Glomerular endothelial cell (primary cell): ENCODE measurements at places on chromosomes 16 and 17. TPM values are rescaled to one million over a fixed set of nuclear protein-coding genes. Genes with fewer than 3 reads are reported as not detected.

- no peak for DNase-seq
These were observed 9.6 kb downstream of the ABHD15 start for GRCh38 chr17:29557085-29557738.

DNA sequence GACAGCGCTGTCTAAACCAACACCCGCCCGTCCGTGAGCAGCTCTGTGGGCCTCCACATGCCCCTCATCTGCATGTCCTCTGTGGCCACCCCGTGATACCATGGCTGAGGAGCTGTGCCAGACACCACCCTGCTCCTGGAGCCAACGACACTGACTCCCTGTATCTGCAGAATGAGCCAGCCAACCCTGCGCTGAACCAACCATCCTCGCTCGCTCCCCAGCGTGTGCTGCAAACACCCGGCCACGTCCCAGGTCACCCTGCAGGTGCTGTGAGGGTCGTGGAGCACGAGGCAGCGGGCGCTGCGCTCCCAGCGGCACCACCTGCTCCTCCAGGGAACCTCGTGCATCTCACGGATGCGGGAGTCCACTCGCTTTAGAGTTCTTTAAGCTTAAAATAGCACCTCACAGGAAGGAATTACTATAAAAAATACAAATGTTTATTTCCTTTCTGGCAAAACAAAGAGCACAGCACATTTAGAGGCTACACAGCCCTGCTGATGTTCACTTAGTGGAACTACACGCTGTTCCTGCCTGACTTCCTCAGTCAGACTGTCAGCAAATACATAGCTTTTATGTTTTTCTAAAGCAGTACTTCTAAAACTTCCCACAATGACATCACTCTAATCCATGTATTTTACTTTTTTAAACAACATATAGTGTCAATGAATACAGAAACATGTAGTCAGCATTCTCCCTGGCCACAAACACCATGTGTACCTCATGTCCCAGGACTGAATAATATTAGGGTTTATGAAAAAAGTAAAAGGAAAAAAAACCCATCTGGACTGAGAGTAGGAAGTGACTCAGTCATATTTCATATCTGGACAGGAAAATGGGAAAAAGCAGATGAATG lies 43.5 kb downstream of the MAP1LC3B start:
- DNase-seq = peak; percentile 82

- no peak for DNase-seq
These were observed 7.5 kb upstream of the ODF4 start for GRCh38 chr17:8332128-8332527.

- DNase-seq = no peak
These were observed 2.7 kb downstream of the PHKG2 start for GRCh38 chr16:30750876-30751465.

- peak; percentile 96 for DNase-seq
These were observed 83.5 kb upstream of the TNRC6A start for GRCh38 chr16:24645739-24646645.

GRCh38 chr17:73952082-73952479 lies 251.4 kb upstream of the RPL38 start:
- DNase-seq = no peak

DNA sequence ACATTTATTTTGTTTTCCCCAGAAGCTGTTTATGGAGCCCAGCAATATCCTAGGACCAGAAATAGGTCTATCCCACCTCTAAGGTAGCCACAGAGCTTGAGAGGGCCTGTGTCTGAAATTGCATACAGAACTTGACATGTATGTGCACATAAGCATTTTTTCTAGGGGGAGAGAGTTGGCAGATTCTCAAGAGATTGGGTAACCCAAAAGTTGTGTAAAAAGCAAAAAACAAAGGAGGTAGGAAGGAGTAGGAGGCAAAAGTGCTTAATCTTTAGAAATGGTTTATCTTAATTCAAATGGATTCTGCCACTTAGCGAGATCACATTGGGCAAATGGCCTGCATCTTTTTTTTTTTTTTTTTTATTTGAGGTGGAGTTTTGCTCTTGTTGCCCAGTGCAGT lies 3.5 kb downstream of the PLK1 start:
- no peak for DNase-seq

GRCh38 chr16:15887283-15887682 lies 1.1 kb downstream of the CEP20 start:
- no peak for DNase-seq

- DNase-seq = no peak
These were observed 270.1 kb downstream of the PHKB start for GRCh38 chr16:47731252-47731651.

DNA sequence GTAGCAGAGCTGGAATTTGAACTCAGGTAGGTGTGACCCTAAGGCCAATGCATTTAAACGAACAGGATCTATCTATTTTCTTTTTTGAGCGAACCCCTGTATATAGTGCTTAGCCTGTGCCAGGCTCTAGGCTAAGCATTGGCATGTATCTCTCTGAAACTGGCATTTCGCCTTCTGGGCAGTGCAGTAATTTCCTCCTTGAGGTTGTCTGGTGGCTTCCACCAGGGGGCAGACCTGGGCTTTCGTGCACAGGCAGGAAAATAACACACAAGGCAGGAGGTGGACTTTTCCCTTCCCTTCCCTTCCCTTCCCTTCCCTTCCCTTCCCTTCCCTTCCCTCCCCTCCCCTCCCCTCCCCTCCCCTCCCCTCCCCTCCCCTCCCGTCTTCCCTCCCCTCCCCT lies 34.4 kb upstream of the PRKCB start:
- peak; percentile 10 for DNase-seq

DNA sequence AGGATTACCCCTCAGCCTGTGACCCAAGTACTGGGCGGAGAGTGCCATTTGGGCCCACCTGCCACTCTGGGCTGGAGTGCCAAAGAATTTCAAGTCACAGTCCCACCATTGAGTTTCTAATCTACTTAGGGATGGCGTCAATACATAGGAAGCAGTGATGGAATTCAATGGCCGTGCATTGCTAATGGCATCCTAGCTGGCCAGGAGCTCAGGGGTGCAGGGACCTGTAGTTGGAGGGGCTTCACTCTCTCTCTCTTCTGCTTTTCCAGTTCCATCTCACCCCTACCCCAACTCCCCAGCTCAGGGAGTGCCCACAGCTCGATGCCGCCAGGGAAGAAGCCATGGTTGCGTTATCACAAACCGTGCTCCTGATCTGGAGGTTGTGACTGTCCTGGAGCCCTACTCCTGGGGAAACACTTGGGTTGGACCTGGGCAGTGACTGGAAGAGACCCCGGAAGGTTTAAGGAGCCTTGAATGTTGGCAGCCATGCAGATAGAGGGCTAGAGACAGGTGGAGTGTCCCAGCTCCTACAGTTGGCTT lies 2.4 kb downstream of the MMP15 start:
- no peak for DNase-seq

DNA sequence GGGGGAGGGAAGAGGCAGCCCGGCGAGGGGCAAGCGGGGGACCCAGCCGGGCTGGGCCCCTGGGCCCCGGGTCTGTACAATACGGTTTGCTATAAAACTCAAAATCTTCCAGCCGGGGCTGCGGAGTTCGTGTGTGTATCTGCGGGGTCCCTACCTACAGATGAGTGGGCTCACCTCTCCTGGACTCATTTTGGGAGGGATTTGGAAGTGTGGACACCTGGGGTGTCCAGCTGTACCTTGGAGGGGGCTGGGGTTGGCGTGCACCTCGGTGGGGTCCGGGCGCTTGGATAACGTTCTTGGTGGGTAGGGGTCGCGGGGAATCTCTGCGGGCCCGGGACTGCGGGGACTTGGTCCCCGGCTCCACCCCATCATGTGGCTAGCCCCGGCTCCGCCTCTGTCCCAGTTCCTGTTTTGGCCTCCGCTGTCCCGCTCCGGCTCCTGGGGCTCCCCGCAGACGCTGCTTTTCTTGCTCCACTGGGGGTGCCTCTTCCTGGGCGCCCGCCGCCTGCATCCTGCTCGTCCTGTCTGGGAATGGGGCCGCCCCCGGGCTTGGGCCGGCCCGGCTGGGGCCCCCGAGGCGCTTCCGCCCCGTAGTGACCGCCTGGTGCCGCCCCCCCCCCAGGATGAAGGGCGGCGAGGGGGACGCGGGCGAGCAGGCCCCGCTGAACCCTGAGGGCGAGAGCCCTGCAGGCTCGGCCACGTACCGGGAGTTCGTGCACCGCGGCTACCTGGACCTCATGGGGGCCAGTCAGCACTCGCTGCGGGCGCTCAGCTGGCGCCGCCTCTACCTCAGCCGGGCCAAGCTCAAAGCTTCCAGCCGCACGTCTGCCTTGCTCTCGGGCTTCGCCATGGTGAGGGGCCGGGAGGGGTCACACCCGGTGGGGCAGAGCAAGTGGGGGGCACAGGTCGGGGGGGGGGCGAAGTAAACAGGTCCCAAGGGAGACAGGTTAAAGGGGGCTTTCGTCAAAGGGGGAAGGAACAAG lies at the start of gene ORAI3:
Gene ORAI3 (plus strand): TSS at position 402 of the 983 bp plus-strand sequence. CDS start 222 bp downstream, at position 624.
- no peak for DNase-seq

DNA sequence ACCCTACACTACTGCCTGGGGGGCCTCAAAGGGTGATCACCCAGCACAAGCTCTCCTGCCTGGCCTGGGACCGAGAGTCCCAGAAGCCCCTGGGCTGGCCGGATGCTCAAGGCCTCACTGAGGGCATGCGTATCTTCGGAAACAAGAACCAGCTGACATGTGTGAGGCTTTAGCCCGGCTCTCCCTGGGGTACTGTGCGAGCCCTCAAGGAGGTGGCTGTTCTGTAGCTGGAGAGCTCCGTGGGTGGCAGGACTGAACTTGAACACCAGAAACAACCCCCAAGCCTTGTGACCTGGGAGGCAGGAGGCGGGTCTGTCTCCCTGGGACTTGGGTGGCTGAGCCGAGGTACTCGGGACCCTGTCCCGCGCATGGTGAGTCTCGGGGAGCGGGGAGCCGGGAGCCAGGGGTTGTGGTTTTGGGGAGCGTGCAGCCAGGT lies 7.0 kb downstream of the DPEP1 start:
- no peak for DNase-seq

- DNase-seq = no peak
These were observed 33.1 kb downstream of the CNGB1 start for GRCh38 chr16:57937861-57938260.

GRCh38 chr17:77772461-77772897 lies 186.0 kb upstream of the TNRC6C start:
- no peak for DNase-seq

DNA sequence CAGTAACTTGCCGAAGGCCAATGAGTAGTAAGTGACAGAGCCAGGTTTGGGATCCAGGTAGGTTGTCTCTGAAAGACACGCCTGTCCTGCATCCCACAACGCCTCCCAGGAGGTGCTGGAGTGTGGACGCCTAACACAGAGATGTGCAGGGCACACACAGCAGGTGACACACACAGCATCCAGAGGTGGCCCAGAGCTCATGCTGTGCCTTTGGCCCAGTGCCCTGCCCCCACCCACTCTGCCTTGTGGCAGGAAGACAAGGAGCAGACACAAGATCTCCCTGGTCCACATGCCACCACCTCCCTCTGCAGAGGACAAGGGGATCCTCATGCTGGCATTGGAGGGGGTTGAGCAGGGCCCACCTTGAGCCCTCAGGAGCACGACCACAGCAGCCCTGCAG lies 14.7 kb upstream of the STH start:
- DNase-seq = no peak

- DNase-seq = no peak
These were observed 1.5 kb downstream of the FBRS start for GRCh38 chr16:30659507-30660423.

DNA sequence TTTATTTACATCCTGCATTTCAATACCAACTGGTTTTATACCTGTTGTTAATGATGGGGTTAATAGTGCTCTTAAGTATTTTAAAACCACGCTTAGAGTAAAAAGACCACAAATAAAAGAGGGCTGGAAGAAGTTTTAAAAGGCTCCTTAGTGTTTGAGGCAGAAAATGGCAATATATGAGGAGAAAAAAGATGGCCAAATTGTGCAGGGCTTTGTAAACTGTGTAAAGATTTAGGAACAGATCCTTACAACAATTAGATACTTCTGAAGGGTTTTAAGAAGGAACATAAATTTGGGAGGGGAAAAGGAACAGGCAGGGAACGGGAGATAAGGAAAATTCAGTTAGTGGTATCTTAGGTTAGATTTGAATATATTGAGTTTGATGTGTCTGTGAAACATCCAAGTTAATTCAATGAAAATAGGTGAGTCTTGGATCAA lies 12.7 kb downstream of the CDC27 start:
- no peak for DNase-seq

- no peak for DNase-seq
These were observed 7.9 kb downstream of the ENGASE start for GRCh38 chr17:79082311-79083190.

GRCh38 chr16:70676675-70677498 lies 9.0 kb downstream of the MTSS2 start:
- DNase-seq = no peak

DNA sequence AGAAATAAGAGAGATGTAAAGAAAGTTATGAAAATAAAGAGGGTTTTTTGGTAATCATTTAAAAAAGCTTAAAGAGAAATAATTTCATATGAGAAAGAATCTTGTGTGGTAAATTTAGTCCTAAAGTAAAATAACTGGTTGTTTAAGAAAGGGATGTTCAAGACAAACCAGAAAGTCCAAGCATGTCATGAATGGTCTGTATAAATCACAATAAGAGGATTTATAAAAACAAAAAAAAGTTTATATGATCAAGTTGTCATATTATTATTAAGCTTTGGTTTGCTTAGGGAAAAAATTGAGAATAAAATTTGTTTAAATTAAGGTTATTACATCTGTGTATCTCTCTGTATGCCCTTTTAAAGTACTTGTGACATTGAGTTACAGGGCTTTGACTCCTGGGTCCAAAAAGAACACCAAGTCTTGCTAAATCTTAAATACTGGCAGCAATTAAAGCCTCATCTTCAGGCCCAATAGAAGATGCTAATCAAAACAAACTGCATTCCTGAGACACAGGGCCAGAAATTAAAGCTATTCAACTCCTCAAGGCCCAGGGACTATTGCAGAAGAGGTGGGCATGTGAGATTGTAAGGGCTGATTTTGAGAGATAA lies 15.6 kb upstream of the TRIM25 start:
- no peak for DNase-seq

The KRTAP16-1 gene
- not detected in 2 replicates for total RNA-seq

The KRT39 gene
- total RNA-seq = not detected in 2 replicates

The GDPD1 gene
- 3.0 and 6.3 TPM in 2 replicates for total RNA-seq

The PIP4K2B gene
- 42.3 and 50.7 TPM in 2 replicates for total RNA-seq

The PRRT2 gene
- total RNA-seq = 0.41 and 0.44 TPM in 2 replicates

The MFSD6L gene
- 0.12 TPM in 1 of 2 replicates, not detected in the other for total RNA-seq

The CD300LB gene
- total RNA-seq = not detected in 2 replicates

The CES3 gene
- 0.06 TPM in 1 of 2 replicates, not detected in the other for total RNA-seq

The NUBP1 gene
- total RNA-seq = 13.4 and 31.0 TPM in 2 replicates

The TBC1D3G gene
- total RNA-seq = not detected in 2 replicates

The SPECC1 gene
- total RNA-seq = 7.3 and 12.9 TPM in 2 replicates

The ADGRG1 gene
- total RNA-seq = 129 and 222 TPM in 2 replicates

The CHST5 gene
- 0.12 TPM in 1 of 2 replicates, not detected in the other for total RNA-seq

The TOX3 gene
- total RNA-seq = 0.15 TPM in 1 of 2 replicates, not detected in the other

The OR2C1 gene
- total RNA-seq = not detected in 2 replicates

The CCDC200 gene
- total RNA-seq = 1.5 TPM in 1 of 2 replicates, not detected in the other

The KRT33A gene
- not detected in 2 replicates for total RNA-seq
